ENCODE measurements at places on chromosomes 12 and 14. TPM values are rescaled to one million over a fixed set of nuclear protein-coding genes. Genes with fewer than 3 reads are reported as not detected.

Gene MAP1LC3B2
- total RNA-seq: 0.29 TPM

Gene C12orf56
- 1.2 TPM for total RNA-seq

Gene MSI1
- 4.8 TPM for total RNA-seq

Gene PRIMA1
- total RNA-seq: 0.41 TPM

Gene FIGNL2
- total RNA-seq: 3.7 TPM

Gene TBX3
- 87.9 TPM for total RNA-seq

Gene CAPZA3
- total RNA-seq: not detected

Gene BATF
- total RNA-seq: 1.8 TPM

Gene PHLDA1
- 18.9 TPM for total RNA-seq

Data from metanephros (tissue), 2 donors.